ENCODE measurements at places on chromosomes 13 and 19. TPM values are rescaled to one million over a fixed set of nuclear protein-coding genes. Genes with fewer than 3 reads are reported as not detected.

CASP14 gene
- total RNA-seq: not detected

CYP2S1 gene
- 1.9 TPM for total RNA-seq

TRAPPC5 gene
- total RNA-seq: 74.7 TPM

TSSK6 gene
- 4.5 TPM for total RNA-seq

C19orf38 gene
- total RNA-seq: 4.4 TPM

SLITRK5 gene
- total RNA-seq: not detected

GRCh38 chr19:16359074-16359473 is 34.4 kb downstream of the KLF2 start:
- peaks cover 7% of the 10 kb centered on the region for H3K36me3 ChIP-seq
- no peak overlapping the region for H3K4me3 ChIP-seq
- peaks cover 80% of the 10 kb centered on the region for H3K4me1 ChIP-seq
- no peak overlapping the region for H3K27ac ChIP-seq
- DNase-seq: no peak

- H3K36me3 ChIP-seq: no peaks in the 10 kb centered on the region
- H3K4me3 ChIP-seq: peak overlapping the region; percentile 10
- H3K4me1 ChIP-seq: peaks cover 7% of the 10 kb centered on the region
- no peaks in the 10 kb centered on the region for H3K27me3 ChIP-seq
- peak; percentile 68 for DNase-seq
Measured at GRCh38 chr19:12769689-12770088, 5.7 kb downstream of the HOOK2 start.

- peaks cover 15% of the 10 kb centered on the region for H3K36me3 ChIP-seq
- peaks cover 28% of the 10 kb centered on the region for H3K4me1 ChIP-seq
- no peak for DNase-seq
- peak overlapping the region; percentile 92 for H3K27ac ChIP-seq
- H3K27me3 ChIP-seq: no peaks in the 10 kb centered on the region
Measured at GRCh38 chr19:2041433-2041682, 9.7 kb downstream of the MKNK2 start.

- H3K27me3 ChIP-seq: no peaks in the 10 kb centered on the region
- peaks cover 13% of the 10 kb centered on the region for H3K36me3 ChIP-seq
- no peak overlapping the region for H3K4me3 ChIP-seq
- DNase-seq: peak; percentile 66
- H3K4me1 ChIP-seq: peaks cover 40% of the 10 kb centered on the region
Measured at GRCh38 chr19:13781547-13781946, 7.3 kb downstream of the C19orf53 start.

DNA sequence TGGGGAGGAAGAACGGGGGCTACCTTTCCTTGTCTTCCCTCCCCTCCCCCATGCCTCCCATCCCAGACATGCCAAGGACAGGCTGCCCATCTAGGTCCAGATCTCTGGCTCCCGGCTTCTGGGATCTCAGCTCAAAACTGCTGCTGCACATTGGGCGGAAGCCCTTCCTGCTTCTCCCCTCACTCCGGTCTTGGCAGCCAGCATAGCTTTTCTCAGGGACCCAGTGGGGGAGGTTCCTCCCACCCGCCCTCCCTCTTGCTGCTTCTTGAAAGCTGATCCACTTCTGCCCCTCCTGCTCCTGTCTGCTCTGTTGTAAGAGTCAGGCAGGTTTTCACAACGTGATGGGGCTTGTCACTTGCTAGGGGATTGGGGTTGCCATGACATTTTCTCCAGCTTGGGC is 21.7 kb upstream of the RNF17 start:
- H3K4me3 ChIP-seq: no peak overlapping the region
- no peak for DNase-seq
- no peak overlapping the region for H3K27ac ChIP-seq
- peaks cover 20% of the 10 kb centered on the region for H3K27me3 ChIP-seq
- H3K4me1 ChIP-seq: peaks cover 7% of the 10 kb centered on the region
- no peaks in the 10 kb centered on the region for H3K36me3 ChIP-seq

DNA sequence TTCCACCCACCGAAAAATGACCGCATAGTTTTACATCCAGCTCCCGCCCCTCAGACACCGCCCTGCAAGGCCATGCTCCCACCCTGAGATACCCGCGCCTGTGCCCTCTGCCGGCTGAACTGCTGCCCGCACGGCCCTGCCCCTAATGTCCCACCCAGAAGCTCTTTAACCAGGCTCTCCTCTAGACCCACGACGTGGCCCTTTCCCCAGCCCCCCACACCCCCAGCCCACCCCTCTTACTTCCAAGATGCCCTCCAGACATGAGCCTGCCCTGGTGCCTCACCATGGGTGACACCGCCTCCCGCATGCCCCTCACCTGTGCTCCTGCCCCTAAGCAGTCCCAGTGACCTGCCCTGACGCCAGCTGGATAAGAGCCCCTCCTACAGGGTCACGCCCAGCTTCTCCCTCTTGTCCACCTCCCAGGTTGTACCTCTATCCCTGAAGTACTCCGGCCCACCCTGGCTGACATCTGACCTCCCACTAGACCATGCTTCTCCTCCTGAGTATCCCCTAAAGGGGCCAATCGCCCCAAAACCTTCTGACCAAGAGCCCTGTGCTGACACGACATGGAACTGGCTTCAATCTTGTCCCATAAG is 51.2 kb downstream of the COLGALT1 start:
- H3K27ac ChIP-seq: peak overlapping the region; percentile 56
- H3K4me3 ChIP-seq: peak overlapping the region; percentile 69

DNA sequence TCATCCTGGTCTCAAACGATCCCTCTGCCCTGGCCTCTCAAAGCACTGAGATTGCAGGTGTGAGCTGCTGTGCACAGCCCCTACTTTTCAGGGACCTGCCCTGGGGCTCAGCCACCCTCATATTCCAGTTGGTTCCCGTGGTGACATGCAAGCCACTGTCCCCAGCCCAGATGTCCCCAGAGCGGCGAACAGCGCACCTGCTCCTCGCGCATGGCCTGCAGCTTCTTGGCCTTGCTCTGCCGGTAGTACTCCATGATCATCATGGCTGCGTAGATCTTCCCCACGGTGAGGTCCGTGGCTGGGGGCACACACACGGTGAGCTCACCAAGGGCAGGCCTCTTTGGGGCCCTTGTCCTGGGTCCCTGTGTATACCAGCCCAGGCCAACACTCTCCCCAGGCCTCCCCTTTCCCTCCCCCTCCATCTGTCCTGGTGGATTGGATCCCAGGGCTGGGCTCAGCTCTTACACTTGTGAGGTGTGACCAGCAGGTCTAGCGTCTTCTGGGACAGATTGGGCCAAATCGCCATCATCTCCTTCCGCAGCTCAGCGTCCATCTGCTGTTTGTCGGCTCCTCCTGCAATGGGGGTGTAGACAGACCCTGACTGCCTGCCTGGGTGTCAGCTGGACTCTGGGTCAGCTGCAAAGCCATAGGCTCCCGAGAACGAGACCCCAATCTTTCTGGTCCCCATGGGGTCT is 64.0 kb downstream of the IER2 start:
- H3K27ac ChIP-seq: no peak overlapping the region
- H3K4me3 ChIP-seq: no peak overlapping the region
- peaks cover 24% of the 10 kb centered on the region for H3K4me1 ChIP-seq

DNA sequence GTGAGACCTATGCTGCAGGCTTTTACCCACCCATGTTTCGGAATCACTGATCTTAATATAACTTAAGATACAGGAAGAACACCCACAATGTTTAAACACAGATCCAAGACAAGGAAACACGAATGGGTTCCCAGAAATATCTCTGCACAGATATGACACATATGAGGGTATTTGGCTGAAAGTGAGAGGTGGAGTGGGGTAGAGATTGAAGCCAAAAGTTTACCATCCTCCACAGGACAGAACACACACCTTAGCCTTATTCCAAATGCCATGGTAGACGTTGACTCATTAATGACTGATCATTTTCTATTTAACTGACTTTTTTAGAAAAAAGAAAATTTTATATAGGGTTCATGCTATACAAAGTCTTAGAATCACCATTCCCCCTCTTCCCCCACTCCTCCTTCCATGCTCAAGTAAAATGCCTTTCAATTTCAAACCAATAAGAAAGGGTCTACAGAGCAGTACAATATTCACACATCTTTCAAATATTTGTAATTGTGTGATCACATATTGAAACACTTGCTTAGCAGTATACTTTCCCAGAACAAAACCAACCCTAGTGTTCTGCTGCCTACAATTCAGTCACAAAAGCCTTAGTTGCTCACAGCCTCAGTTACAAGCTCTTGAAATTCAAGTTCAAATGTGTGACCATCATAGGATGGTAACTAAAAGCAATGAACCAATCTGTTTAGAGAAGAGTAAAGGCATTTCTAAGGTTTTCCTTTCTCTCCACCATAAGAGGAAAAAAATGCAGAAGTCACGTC is 11.8 kb upstream of the DOCK9 start:
- no peak for DNase-seq
- no peak overlapping the region for H3K27ac ChIP-seq
- no peak overlapping the region for H3K4me3 ChIP-seq
- H3K27me3 ChIP-seq: no peaks in the 10 kb centered on the region

DNA sequence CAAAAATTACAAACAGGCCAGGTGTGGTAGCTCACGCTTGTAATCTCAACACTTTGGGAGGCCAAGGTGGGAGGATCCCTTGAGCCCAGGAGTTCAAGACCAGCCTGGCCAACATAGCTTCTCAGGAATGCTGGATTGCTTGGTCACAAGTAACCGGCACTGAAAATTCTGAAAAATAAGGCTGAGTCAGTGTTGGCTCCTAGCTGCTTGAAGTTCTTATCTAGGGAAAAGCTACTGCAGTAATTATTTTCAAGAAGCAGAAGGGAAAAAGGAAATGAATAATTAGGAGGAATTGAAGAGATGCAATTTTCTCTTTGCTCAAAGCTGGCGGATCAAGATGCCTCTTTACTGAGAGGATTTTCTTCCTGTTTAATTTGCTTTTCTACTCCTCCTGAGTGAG is 75.0 kb upstream of the GTF3A start:
- H3K4me1 ChIP-seq: peaks cover 12% of the 10 kb centered on the region
- DNase-seq: no peak
- H3K36me3 ChIP-seq: no peaks in the 10 kb centered on the region
- H3K27me3 ChIP-seq: peaks cover 11% of the 10 kb centered on the region
- H3K4me3 ChIP-seq: no peak overlapping the region

Measured in activated naive CD4-positive, alpha-beta T cell treated with anti-CD3 and anti-CD28 coated beads for 36 hours (primary cell).